HCEC 1CT (cell line): ENCODE measurements at places on chromosomes 7 and 10.
A peak's percentile ranks its signal among the peaks of the same experiment; 100 is the strongest.

DNA sequence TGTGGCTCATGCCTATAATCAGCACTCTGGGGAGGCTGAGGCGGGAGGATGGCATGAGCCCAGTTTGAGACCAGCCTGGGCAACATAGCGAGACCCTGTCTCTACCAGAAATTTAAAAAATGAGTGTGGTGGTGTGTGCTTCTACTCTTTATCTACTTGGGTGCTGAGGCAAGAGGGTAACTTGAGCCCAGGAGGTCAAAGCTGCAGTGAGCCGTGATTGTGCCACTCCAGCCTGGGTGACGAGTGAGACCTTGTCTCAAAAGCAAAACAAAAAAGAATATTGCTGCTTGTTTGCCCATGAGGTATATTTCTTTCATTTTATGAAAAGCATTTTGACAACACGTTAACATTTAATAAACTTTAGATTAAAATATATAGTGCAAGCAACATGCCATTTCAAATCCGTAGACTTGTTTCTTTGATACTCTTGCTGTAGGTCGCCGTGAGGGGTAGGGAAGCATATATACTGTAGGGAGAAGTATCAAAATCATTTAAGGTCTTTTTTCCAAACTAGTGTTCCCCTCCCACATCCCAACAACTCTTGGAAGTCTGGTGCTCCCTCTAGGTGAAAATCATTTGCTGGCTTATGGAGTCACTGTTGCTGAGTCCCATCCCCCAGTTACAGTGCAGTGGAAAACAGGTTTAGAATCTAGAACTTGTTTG lies 4.3 kb upstream of the LSMEM1 start:
- no peak for DNase-seq

DNA sequence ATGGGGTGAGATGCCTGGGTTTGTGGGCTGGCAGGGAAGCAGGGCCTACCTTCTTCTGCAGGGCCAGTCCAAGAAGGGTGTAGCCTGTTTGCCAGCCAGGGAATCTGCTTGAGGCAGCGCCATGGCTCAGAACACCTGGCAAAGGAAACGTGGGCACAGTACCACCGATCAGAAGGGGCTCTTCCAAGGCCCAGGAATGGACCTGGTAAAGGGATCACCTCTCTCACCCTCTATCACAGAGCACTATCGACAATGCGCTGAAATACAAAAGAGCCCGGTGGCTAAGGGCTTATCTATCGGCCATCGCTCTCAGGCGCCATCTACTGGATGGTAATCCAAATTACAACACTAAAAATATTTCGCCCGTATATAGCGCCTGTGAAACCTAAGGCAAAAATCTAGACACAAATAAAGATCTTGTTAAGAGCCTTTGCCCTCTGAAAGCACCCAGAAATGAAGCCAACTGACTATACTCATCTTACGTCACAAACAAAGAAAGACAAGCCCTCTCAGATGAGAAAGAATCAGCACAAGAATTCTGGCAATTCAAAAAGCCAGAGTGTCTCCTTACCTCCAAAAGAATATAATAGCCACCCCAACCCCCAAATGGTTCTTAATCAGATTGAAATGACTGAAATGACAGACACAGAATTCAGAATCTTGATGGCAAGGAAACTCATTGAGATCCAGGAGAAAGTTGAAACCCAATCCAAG lies 217.8 kb upstream of the HPS1 start:
- DNase-seq = no peak

DNA sequence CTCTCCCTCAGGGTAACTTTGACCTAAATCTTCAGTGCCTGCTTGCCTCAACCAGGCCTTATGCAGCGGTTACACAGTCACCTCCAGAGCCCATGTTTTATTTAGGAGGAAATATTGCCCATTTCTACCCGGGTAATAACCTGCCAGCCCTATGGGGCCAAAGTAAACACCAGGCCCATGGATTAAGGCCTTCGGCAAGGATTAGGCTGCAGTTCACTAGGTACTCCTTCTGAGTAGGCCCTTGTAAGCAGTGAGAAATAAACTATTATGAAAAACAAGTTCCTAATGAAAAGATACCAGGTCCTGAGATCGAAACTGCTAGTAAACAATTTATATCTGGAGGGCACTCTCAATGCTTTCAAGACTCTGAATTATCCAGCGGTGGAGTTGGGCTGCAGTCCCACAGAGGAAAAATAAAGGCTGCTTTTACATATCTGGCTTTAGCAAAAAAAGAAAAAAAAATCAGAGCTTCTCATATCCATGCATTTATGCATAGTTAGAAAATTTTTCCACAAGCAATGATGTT lies 3.7 kb upstream of the HOXA10 start:
- peak; percentile 23 for DNase-seq

DNA sequence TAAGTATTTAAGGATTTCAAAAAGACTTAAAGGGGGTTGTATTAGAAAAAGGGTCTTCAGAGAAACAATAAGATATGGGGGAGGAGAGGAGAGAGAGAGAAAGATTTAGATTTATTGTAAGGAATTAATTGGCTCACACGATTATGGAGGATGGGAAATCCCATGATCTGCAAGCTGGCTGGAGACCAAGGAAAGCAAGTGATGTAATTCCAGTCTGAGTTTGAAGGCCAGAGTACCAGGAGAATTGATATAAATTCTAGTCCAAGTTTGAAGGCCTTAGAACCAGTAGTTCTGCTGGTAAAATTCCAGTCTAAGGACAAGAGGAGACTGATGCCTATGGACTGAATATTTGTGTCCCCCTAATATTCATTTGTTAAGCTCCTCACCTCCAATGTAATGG lies 20.6 kb upstream of the SLC13A1 start:
- no peak for DNase-seq

GRCh38 chr10:12628153-12628552 lies 278.8 kb downstream of the CAMK1D start:
- DNase-seq = no peak

GRCh38 chr7:55086413-55087201 lies 67.8 kb downstream of the EGFR start:
- peak; percentile 84 for DNase-seq

DNA sequence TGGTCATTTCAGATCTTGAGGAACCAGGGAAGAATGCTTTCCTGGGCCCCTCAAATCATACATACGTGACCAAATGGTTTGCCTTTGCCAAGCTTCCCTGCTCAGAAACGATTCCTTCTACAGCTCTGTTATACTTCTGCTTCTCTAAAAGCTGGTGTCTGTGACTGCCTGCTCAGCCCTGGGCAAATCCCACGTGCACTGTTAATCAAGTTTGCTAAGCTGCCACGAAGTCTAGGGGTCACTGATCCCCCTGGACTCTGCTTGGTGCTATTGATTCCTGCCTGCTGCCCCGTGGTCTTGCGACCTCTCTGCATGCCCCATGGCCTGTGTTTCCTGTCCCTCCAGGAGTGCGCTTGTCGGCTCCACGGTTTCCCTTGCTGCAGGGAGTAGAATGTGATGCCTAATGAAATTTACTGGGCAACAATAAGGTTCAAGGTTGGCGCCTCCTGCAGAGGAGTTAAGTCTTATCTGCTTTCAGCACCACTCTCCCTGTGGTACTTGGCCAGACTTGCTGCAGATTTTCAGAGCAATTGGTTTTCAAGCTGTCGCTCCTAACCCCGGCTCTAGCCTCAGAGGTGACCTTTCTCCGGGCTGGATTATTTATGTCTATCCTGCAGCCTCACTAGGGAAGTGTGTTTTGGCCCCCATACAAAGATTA lies 201.6 kb upstream of the FZD8 start:
- DNase-seq = no peak

- DNase-seq = peak; percentile 33
Observed at GRCh38 chr7:142436601-142437000, 178.7 kb upstream of the PRSS58 start.

DNA sequence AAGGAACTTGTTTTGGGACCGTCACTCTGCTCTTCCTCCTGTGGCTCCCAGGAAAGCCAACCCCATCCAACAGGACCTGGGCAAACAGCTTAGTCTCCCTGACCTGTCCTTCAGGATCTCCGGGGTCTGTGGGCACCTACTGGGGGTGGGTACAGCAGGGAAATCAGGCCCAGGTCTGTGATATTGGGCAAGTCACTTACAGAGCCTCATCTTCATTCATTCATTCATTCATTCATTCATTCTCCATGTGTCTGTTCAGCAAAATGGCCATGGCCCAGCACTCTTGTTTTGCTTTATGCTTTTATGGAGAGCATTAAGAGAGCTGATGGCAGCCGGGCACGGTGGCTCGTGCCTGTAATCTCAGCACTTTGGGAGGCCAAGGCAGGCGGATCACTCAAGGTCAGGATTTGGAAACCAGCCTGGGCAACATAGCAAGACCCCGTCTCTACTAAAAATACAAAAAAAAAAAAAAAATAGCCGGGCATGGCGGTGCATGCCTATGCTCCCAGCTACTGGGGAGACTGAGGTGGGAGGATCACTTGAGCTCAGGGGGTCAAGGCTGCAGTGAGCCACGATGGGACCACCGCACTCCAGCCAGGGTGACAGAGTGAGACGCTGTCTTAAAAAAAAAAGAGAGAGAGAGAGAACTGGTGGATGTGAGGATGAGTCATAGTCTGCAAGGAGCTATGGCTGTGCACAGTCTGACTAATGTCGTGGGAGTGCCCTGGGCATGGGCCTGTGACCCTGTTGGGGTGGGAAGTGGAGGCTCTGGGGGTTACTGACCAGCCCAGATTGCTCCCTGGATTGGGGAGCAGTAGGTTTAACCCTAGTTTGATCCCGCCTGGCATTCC lies 54.3 kb downstream of the CLIP2 start:
- peak; percentile 85 for DNase-seq

- DNase-seq = no peak
Observed at GRCh38 chr10:118547282-118547681, 48.2 kb downstream of the PRLHR start.

DNA sequence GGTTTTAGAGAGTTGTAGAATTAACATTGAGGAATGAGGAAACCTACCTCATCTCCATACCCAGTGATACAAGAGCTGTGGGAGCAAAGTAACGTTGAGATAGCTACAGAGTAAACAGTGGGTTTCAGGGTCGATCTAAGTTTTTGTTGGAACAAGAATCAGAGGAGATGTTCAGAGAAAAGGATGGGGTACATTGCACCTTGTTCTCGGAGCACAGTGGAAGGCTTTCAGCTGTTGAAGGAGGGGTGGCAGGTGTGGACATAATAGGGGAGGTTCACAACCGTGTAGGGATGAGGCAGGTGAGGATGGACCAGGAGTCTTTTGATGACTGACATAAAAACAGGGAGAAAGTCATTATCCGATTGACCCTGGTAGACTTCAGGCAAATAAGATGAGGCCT lies 121.7 kb downstream of the MLLT10 start:
- no peak for DNase-seq

DNA sequence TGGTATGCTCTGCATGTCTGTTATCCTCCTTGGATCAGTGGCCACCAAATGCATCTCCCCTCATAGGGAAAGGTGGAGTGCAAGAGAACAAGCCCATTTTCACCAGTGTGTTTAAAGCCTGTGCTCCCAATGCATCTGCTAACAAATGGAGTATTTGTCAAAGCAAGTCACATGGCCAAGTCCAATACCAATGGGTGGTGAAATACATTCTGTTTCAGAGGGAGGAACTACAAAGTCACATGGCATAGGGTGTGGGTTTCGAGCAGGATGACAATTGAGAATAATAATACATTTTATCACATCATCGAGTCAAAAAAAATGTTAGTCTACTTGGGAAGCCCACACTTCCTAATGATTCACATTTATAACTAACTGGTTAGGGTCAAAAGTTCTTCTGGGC lies 62.7 kb downstream of the SUGCT start:
- no peak for DNase-seq

- DNase-seq = no peak
Observed at GRCh38 chr7:17659126-17659525, 281.2 kb downstream of the SNX13 start.

GRCh38 chr10:20233423-20233822 lies 417.2 kb downstream of the PLXDC2 start:
- DNase-seq = no peak

GRCh38 chr10:98570834-98571233 lies 124.1 kb upstream of the HPS1 start:
- no peak for DNase-seq

DNA sequence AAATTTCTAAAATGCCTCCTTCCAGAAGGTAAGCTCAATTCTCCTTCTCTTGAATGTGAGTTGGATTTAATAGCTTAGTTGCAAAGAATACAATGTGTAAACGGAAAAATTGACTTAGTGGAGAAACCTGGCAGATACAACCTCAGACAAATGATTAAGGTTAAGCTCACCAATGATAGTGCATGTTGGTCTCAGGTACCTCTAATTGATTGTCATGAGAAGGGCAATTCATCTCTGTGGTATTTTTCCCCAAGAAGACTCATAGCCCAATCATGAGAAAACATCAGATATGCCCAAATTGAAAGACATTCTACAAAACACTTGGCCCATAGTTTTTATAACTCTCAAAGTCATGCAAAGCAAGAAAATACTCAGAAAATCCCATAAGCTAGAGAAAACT lies 36.2 kb upstream of the TMEM106B start:
- DNase-seq = no peak

DNA sequence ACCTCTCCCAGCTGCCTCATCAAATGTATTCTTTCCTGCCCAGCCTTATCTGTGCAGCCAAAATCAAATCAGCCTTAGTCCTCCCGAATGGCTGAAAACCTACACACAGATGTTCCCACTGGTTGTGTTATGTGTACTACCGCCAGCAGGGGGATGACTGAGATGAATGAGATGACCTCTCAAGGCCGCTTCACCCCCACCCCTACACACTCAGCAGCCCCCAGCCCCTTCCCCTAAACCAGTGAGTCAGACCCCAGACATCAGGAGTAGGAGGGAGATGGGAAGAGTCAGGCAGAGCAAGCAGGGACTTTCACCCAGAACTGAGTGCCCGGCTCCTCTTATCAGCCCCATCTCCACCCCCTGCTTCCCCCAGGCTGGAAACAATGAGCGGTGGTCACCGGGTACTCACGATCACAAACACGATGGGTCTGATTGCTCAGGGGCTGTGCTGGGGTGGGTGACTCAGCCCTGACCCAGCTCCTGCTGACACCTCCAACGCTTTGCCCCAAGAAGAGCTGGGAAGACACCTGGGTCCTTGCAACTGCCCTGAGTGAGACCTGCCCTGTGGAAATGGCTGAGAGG lies 6.5 kb upstream of the C10orf105 start:
- DNase-seq = peak; percentile 15

DNA sequence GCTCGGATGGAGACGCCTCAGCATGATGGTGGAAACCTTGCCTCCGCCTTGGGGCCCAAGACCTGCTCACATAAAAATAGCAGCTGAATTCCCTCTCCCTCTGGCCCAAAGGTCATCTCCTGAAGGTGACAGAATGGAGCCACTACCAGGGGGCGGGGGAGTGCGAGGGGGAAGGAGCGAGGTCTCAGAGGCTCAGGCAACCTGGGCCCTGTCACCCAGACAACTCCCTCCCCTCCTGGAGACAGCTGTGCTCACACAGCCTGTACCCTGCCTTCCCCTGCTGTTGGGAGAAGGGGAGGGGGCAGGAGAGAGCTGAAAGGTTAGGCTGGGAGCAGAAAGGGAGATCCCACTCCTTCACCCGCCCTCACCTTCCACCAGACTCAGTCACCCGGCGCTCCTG lies 173.0 kb upstream of the RHEB start:
- no peak for DNase-seq

- DNase-seq = no peak
Observed at GRCh38 chr10:19333631-19334030, 285.0 kb downstream of the MALRD1 start.

DNA sequence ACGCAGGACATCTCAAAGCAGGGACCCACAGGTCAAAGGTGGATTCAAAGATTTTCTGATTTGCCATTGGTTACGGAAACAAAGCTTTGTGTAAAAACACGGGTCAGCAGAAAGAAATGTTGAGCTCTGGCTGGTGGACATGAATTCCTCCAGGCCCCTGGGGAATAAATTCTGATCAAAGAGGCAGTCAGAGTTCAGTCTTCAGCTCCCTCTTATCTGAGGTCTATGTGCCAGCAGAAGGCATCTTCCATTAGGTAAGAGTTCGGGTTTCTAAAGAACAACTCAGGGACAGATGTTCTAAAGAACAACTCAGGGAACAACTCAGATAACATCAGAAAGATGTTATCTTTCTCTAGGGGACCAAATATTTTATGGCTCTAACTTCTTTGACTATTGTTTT lies 64.9 kb upstream of the PALS2 start:
- DNase-seq = no peak
